Stimulated activated CD8-positive, alpha-beta memory T cell treated with anti-CD3 and anti-CD28 coated beads, Interleukin-15, amount 100 ng/mL, for 48 hours (primary cell): ENCODE measurements at places on chromosomes 6 and 20.

DNA sequence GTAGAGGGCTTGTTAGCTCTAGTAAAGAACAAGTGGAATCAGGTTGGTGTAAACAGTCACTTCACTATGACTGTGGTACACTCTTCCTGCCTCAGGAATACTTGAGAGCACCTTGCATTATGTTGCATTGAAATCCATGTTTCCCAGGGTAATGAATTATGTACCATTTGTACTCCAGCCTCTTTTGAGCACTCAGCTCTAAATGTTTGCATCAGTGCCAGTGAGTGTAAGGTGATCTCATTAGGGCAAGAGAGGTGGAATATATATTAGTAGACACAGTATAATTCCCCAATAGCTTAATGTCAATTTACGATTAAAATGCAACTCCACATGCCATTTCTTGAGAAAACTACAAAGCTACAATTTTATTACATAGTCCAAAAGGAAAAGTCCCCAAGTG, 319.6 kb upstream of the POU3F2 start:
- no peak for DNase-seq

GRCh38 chr6:31143148-31143547, 4.3 kb upstream of the PSORS1C2 start:
- DNase-seq = no peak

- DNase-seq = no peak
Measured at GRCh38 chr6:36694616-36695015, 3.0 kb upstream of the RAB44 start.

- DNase-seq = no peak
Measured at GRCh38 chr6:72132427-72132826, 246.1 kb downstream of the RIMS1 start.

DNA sequence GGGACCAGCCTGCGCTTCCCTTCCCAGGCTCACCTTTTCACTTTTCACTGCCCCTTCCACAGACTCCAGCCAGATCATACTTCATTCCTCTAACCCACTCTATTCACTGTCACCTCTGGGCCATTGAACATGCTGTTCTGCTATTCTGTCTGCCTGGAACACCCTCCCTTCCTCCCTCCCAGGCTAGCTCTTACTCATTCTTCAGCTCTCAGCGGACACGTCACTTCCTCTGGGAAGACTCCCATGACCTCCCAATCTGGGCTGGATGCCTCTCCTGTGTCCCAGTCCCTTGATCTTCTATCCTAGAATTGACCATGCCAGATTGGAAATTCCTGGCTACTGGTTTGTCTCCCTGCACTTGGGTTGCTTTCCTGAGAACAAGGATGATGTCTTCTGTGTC, 5.0 kb downstream of the SLC12A5 start:
- no peak for DNase-seq

DNA sequence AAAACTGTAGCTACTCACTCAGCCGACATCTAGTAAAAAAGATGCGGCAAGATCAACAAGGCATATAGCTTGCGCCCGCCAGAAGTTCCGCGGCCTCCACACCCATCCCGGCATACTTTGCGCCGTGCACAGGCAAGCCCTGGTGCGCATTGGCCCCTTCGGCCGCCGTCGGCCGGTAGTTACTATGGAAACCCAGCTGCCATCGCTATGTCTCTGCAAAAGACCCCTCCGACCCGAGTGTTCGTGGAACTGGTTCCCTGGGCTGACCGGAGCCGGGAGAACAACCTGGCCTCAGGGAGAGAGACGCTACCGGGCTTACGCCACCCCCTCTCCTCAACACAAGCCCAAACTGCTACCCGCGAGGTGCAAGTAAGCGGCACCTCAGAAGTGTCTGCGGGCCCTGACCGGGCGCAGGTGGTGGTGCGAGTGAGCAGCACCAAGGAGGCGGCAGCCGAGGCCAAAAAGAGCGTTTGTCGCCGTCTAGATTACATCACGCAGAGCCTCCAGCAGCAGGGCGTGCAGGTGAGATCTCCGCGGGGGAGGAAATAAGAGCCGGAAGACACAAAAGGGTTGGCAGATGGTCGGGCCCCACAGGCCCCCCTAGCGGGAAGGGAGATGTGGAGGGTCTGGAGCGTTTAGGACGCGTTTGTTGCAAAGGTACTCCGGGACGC, at the start of gene IRAK1BP1:
IRAK1BP1 (plus strand) TSS at position 182 of the 671 bp plus-strand sequence; CDS start at position 208, 26 bp downstream.
- peak; percentile 81 for DNase-seq

DNA sequence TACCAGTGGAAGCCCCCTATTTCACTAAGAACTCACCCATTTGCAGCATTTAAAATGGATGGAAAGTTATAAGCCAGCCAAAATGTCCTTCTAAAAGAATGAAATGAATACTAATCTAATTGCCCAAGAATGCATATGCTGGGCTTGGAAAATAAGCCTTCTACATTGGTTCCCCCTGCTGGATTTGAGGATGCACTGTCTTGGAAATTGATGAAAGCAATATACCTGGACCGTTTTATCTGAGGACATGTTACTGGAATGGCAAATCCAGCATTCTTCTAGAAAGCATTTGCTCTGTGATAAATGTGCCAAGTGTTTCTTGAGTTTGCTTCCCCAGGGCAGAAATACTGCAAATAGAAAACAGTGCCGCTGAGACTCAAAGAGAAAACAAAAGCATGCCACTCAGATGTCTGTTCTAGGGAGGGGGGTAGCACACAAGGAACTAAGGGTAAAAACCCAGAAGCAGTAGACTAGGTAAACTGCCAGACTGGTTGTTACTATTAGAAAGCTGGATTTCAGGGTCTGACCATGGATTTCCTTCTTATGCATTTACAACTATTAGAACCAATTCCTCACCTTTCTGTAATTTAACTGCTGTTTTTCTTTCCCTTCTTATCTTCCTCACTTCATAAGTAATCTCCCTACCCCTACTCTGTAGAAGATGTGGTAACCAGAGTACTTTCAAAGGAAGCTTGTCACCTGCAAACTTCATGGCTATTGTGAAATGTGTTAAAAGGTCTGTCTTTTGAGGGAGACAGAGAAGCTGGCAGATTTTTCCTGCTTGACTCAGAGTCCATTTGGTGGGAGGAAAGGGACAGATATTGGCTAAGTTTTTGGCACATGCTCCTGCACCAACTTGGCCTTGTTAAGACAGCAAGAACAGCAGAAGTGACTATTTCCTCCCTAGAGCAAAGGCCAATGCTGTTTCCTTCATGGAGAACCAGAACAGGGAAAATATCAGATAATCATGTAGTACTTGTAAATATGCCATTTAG, 642.6 kb downstream of the KIF16B start:
- DNase-seq = no peak

- no peak for DNase-seq
Measured at GRCh38 chr20:63648895-63649589, 4.2 kb downstream of the STMN3 start.

- DNase-seq = no peak
Measured at GRCh38 chr20:53330601-53331140, 263.0 kb downstream of the ZNF217 start.

- DNase-seq = no peak
Measured at GRCh38 chr6:13700232-13700631, 11.4 kb downstream of the RANBP9 start.

GRCh38 chr20:49291200-49291599, 13.3 kb upstream of the ZNFX1 start:
- no peak for DNase-seq

- no peak for DNase-seq
Measured at GRCh38 chr20:6416371-6416770, 293.5 kb upstream of the FERMT1 start.

DNA sequence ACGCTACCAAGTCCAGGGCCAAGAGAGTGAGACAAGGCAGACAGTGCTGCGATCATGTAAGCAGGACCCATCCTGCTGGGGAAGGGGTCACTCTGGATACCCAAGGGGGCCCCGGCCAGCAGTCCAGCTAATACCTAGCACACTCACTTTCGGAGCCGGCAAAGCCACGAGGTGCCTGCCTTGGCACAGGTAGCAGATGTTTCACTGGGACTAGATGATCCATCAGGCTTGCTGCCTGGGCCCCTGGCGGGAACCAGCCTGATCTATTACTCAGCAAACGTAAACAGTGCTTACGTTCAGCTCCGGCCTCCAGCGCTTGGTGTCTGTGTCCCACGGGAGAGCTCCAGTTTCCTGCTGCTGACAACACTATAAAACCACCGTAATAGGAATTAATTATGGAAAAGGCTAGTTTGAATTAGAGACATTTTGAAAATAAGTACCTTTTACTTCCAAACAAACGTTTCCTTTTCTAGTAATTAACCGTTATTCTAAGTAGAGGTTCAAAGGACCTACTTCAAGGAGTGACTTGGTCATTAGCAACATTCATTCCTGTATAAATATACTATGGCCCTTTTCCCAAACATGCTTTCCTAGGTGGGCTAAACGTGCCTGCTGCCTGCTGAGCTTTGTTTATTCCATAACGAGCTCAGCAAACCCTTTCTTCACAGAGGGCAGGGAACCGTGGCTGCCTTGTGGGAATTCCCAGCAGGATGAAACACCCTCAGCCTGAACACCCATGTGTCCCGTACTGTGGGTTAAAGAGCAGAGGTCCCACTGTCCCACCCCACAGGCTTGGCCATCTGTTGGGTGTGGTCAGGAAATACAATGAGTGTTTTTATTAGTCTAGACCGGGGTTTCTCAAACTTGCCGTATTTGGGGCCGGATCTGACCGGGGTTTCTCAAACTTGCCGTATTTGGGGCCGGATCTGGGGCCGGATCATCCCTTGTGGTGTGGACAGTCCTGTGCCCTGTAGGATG, 18.4 kb downstream of the SLC22A23 start:
- DNase-seq = no peak

DNA sequence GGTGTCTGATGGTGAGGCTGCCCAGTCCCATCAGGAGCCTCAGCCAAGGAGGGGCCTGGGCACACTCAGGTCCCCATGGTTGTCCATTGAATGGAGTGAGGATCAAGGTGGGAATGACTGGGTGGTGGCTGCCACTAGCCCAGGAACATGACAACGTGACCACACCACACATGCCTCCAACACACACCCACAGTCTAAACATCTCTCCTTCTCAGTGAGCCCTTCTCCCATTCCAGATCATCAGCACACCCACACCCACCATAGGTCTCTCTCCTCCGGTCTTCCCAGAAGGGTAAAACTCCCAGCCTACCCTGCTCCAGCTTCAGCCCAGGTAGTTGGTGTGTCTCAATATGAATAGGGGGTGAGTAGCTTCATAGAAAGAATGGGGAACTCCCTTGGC, 5.5 kb downstream of the TCF21 start:
- DNase-seq = no peak

DNA sequence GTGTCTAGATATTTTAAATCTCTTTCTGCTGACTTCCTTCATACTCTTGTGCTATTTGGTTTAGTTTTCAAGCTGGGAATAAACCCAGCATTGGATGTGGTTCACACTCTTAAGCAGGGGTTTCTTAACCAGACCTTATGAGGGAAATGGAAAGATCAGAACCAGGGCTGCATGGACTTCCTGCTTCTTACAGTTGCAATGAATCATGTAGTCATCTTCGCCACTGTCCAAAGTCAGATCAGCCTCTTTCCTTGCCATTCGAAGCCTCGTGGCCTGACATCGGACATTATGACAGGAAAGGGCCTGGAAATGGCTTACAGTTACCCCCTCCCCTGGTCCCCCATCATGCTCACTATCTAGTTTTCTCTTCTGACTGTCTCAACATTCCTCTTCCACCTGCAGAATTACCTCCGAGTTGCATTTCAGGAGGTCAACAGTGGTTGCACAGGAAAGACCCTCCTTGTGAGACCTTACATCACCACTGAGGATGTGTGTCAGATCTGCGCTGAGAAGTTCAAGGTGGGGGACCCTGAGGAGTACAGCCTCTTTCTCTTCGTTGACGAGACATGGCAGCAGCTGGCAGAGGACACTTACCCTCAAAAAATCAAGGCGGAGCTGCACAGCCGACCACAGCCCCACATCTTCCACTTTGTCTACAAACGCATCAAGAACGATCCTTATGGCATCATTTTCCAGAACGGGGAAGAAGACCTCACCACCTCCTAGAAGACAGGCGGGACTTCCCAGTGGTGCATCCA, 16.8 kb upstream of the NAA20 start:
- no peak for DNase-seq

DNA sequence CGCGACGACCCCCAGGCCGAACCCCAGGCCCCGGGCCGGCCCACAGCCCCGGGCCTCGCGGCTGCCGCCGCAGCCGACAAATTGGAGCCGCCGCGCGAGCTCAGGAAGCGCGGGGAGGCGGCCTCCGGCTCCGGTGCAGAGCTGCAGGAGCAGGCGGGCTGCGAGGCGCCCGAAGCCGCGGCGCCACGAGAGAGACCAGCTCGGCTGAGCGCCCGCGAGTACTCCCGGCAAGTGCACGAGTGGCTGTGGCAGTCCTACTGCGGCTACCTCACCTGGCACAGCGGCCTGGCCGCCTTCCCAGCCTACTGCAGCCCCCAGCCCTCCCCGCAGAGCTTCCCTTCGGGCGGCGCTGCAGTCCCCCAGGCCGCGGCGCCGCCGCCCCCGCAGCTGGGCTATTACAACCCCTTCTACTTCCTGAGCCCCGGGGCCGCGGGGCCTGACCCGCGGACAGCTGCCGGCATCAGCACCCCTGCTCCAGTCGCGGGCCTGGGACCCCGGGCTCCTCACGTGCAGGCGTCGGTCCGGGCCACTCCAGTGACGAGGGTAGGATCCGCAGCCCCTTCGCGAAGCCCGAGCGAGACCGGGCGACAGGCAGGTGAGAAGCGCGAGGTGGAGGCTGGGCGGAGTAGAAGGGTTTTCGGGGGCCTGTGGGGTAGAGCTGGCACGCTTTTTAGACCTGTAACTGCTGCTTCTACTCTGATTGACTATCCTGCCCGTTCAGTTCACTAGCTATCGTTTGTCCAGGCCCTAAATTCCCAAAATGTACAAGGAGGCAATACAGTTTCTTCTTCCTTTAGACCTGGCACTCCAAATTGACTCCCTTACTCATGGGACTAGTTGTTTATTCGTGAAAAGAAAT, 654 bp downstream of the FAM8A1 start:
- DNase-seq = peak; percentile 28

DNA sequence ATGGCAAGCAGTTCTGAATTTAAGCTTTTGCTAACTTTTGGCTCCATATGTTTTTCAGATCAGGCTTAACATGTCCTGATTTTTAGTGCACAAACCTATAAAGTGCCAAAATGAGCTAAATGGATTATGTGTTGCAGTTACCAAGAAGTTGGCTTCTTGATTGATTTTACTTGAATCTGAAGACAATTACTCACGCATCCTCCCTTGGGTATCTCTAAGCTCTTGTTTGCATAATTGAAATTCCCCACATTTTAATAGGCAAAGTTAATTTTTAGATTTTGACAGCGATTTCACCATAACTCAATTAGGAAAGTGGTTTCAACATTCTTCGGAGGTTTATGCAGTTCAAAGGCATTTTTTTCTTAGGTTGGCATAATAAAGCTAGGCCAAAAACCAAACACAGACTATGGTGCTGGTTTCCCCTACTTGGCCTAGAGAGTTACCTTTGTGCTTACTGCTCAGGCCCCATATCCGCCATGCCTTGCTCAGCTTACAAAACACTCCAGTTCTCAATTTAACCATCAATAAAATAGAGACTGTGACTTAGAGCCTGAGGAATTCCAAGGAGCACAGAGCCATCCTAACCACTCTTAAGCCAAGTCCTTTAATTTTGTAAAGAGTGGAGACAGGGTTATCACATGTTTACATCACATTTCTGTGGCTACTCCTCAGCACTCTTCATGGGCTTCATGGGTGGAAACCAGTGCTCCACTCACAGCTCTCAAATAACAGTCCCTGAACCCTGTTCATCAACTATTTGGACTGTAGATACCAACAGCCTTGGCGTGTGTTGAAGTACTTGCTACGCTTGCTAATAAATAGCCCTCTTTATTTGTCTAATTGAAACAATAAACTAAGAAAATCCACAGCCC, 32.1 kb downstream of the LAMA4 start:
- no peak for DNase-seq

GRCh38 chr20:62321521-62321948, 18.7 kb downstream of the ADRM1 start:
- no peak for DNase-seq
